ENCODE measurements at places on chromosomes 12 and 14.
A peak's percentile ranks its signal among the peaks of the same experiment; 100 is the strongest.

DNA sequence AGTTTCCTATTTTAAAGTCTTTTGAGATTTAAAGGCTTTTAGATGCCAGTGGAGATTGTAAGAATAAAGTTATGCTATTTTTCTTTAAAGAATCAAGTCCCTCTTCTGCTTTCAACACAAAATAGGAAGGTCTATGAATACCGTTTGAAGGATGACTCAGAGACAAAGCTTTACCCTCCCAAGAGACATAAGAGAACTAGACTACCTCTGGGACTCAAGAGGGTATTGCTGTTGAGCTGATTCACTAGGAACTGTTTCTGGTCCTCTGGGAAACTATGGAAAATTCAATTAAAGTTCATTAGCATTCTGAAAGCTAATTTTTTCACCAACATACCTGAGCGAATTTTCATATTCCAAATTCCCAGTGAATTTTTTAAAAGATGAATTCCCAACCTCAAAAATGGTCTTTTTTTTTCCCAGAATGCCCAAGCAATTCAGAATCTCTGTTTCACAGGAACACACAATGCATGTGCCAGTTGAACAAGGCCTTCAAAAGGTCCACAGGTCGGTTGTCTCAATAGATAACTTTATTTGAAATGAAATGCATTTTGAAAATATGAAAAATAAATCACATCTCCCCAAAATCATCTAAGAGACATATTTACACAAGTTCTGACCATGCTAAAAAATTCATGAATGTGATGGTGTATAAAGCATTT lies 6.5 kb downstream of the PHLDA1 start:
- peak; percentile 55 for DNase-seq

DNA sequence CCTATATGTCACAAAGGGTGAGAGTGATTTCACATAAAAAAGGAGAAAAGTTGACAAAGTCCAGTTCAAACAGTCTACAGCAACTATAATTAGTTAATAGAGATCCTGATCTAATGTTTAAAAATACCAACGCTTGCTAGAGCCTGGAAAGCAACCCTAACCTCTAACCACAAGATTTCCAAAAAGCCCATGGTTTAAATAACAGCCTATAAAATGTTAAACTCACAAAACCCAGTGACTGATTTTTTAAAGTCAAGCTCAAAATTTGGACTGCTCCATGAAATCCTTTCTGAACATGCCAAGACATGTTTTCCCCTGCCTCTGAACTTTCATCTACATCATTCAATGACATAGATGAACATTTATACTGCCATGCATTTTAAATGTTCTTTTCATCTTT lies 81.6 kb downstream of the PLEKHG7 start:
- no peak for DNase-seq

GRCh38 chr14:61460718-61461611 lies 139.6 kb downstream of the PRKCH start:
- no peak for DNase-seq

DNA sequence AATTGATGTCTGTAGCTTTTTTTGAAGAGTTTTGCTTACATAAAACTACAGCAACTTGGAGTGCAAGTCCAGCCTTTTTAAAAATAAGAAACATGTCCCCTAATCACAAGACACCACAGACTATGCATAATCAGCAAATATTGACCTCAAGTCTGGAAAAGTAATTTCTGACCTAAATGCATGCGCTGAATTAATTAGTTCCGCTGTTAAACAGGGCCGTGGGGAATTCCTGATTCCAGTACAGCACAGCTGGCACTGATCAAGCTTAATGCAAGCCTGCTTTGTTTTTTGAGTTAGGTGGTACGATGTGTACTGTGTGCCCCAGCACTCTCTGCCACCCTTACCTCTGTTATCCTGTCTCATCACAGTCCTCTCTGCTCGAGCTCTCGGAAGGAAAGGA lies 9.2 kb downstream of the MLH3 start:
- DNase-seq, result no peak

DNA sequence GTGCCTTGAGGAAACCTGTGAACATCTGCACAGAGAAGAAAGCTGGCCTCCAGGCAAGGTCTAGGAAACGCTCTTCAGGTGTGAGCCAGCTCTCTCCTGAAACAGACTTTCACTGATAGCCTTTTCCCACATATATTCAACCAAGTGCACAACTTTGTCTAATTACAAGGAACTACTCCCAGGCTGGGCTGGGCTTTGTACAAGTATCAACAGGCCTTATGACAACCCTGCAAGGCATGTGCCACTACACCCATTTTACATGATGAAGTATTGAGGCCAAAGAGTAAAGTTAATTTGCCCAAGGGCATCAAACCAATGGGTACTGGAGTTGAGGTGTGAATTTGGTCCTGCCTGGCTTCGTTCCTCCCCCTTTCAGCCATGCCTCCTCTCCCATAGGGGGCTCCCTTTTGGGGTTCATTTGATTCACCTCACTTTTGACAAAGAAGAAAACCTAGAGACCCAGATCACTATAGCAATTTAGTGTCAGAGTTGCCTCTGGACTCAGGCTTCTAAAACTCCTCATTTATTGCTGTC lies 2.1 kb downstream of the CSRP2 start:
- DNase-seq, result no peak

GRCh38 chr14:49206828-49207227 lies 379.4 kb downstream of the RPS29 start:
- DNase-seq, result no peak

GRCh38 chr14:74242021-74242779 lies 3.0 kb downstream of the VSX2 start:
- DNase-seq, result no peak

- no peak for DNase-seq
These were observed 14.0 kb downstream of the CCDC62 start for GRCh38 chr12:122788387-122788786.

GRCh38 chr12:64583771-64584421 lies 26.4 kb upstream of the RASSF3 start:
- no peak for DNase-seq

GRCh38 chr14:77955816-77956484 lies 156.0 kb downstream of the ADCK1 start:
- no peak for DNase-seq

GRCh38 chr12:132118876-132119275 lies 25.2 kb downstream of the DDX51 start:
- DNase-seq, result no peak

GRCh38 chr12:62799126-62799736 lies 135.7 kb downstream of the PPM1H start:
- DNase-seq, result peak; percentile 67

- DNase-seq, result no peak
These were observed 220.7 kb downstream of the MSRB3 start for GRCh38 chr12:65499167-65499566.

GRCh38 chr12:5273709-5274108 lies 158.2 kb upstream of the NTF3 start:
- DNase-seq, result no peak

DNA sequence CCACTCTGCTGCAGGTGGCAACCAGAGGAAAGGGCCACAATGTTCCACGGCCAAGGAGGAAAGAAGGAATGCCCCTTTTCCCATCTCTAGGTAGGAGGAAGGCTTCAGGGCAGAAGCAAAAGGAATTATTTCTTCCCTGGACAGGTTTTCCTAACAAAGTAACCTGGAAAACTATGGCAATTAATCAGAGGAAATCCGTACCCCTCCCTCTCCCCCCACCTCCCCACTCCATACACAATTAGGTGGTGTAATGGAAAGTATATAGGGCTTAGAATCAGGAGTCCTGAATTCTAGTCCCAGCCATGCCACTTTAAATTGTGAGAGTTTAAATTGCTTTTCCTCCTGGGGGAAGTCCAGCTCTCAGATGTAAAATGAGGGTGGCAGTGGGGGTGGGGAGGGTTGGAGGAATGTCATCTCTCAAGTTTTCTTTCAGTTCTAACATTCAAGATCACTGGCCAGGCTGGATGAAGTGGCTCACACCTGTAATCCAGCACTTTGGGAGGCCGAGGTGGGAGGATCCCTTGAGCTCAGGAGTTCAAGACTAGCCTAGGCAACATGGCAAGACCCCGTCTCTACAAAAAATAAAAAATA lies 1.7 kb downstream of the DHH start:
- no peak for DNase-seq

GRCh38 chr14:102351023-102351422 lies 11.7 kb downstream of the CINP start:
- no peak for DNase-seq

GRCh38 chr14:81062816-81063215 lies 107.4 kb downstream of the TSHR start:
- DNase-seq, result no peak

GRCh38 chr14:51473808-51474565 lies 177.7 kb upstream of the FRMD6 start:
- no peak for DNase-seq

DNA sequence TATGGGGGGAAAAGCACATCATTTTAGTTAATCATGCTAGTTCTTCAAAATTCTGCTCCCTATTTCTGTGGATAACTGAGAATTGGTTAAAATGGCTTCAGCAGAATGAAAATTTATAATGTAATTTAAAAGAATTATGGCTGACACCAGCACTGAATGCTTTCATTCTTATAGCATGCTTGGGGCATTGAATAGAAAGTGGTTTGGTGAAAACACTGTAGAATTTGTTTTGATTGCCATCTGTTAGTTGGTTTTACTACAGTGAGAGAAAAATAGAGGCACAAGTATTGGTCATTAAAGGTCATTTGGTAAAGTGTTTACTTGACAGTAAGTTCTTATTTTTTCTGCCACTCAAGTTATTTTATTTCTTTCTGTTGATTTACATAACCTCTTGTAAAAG lies 70.8 kb downstream of the PRORP start:
- no peak for DNase-seq

GRCh38 chr14:88941414-88941813 lies 117.0 kb downstream of the TTC8 start:
- DNase-seq, result no peak

DNA sequence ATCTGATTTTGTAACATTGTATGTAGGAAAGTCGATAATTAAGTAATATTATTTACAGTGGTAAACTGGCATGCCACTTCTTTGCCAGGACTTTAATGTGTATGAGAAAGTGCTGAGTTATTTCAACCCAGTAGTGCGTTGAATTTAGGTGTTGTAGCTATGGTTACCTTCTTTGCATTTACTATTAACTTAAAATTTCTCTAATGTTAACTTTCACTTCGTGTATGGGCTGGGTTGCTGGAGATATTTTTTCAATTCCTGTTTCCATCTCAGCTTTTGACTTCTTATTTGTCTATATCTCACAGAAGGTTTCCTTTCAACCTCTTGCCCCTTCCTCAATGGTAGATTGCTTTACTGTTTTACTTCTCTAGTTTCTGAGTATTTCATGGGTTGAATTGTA lies 1345.6 kb downstream of the FSCB start:
- no peak for DNase-seq

GRCh38 chr14:104150136-104151025 lies 12.0 kb downstream of the KIF26A start:
- no peak for DNase-seq

- DNase-seq, result no peak
These were observed 8.7 kb upstream of the NIN start for GRCh38 chr14:50839691-50840090.

GRCh38 chr14:74571901-74572725 lies 39.9 kb downstream of the LTBP2 start:
- DNase-seq, result peak; percentile 89

GRCh38 chr12:51784688-51785087 lies 63.8 kb downstream of the FIGNL2 start:
- DNase-seq, result no peak

- peak; percentile 5 for DNase-seq
These were observed 364.8 kb downstream of the SNAPC1 start for GRCh38 chr14:62126879-62127478.

GRCh38 chr12:22014783-22015144 lies 31.3 kb upstream of the CMAS start:
- no peak for DNase-seq

- no peak for DNase-seq
These were observed 533.9 kb upstream of the LRFN5 start for GRCh38 chr14:41072776-41073175.

- no peak for DNase-seq
These were observed 1084.7 kb downstream of the BCL11B start for GRCh38 chr14:98187281-98187680.

DNA sequence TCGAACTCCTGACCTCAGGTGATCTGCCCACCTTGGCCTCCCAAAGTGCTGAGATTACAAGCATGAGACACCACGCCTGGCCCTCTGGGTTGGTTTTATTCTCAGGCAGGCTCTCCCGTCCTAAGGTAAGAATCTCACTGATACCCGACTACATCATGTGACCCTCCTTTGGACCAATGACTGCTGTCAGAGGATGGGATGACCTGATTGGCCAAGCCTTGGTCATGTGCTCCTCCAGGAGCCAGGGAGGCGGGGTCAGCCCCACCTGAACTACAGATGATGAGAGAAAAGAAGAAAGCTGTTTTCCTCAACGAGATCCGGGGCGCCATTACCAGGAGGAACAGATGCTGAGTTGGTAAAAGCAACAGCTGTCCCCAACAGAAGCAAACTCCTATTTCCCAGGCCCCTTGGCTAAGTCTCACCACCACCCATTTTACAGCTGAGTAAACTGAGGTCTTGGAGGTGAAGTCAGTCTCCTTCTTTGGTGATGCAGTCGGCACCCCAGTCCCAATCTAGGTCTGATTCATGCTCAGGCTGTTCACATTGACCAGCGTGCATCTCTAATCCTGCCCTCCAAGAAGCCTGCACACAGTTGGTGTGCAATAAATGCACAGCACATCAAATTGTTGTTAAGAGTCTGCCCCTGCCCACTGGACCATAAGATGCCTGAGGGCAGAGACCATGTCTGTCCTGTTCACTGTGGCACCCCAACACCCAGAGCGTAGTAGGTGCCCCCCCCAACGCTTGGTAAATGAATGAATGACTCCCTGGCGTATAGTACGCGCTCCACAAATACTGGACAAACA lies 118.8 kb downstream of the SCARB1 start:
- peak; percentile 30 for DNase-seq

- no peak for DNase-seq
These were observed 871.1 kb upstream of the MGAT4C start for GRCh38 chr12:87127272-87127671.

- no peak for DNase-seq
These were observed 21.9 kb upstream of the PGF start for GRCh38 chr14:74977164-74977900.

GRCh38 chr12:115946092-115946491 lies 331.4 kb downstream of the MED13L start:
- DNase-seq, result no peak

DNA sequence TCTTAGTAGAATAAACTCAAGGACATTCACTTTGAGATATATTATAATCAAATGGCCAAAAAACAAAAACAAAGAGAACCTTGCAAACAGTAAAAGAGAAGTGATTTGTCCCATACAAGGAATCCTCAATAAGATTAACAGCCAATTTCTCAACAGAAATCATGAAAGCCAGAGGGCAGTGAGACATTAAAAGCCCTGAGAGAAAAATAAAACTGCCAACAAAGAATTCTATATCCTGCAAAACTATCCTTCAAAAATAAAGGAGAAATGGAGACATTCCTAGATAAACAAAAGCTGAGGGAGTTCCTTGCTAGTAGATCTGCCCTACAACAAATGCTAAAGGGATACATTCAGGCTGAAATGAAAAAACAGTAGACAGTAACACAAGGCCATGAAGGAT lies 78.1 kb downstream of the CMKLR1 start:
- DNase-seq, result no peak

DNA sequence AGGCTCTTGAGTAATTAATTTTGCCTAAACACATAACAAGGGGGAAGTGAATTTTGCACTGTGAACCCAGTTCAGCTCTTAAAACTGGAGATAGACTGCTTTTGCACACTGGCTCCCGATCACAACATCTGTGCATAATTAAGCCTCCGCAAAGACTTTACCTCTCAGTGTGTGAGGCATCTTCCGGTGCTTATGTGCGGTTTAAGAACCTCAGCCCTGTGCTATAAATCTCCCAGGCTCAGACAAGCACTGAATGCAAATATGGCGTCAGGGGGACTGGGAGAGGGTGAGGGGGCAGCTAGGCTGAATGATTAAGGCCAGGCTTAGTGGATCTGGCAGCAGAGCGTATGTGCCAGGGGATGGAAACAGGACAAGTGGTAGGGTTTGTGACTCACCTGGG lies 103.3 kb downstream of the ADCK1 start:
- no peak for DNase-seq
